B cell (primary cell): ENCODE measurements at places on chromosomes 3 and 15. TPM values are rescaled to one million over a fixed set of nuclear protein-coding genes. Genes with fewer than 3 reads are reported as not detected.
A peak's percentile ranks its signal among the peaks of the same experiment; 100 is the strongest.

DNA sequence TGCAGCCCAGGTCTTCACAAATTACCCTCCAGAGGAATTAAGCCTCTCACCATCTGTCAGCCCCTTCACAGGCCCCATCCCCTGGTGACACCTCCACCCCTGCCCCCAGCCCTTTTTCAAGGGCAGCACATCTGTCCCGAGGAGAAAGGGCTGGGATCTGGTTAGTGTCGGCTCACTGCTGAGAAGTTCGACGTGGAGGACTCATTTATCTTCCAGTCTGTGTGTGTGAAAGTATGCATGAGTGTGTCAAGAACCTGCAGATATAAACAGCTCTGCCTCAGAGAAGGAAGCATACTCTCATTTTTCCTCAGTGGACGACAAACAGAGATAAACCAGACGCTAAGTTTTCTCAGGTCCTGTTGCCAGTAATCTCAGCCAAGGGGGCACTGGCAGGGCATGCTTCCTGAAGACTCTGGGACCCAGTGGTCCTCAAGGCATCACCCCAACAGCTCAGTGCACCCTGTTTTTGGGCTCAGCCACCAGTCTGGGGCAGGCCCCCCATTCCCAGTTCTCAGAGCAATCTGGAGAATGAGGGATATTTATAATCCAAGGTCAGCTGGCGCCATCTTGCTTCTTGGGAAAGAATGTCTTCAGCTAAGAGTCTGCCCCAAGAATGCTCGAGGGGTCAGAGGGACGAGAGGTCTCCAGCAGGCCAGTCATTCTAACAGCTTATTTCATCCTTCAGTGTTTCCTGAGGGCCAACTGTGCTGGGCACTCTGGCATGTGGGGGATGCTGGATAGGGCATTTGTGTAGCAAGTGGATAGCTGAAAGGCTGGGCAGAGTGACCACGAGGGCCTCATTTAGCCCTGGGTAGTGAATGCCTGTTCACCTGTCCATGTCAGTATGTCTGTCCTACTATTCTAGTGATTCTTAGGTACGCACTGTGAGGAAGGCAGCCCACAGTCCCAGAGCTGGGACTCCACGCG lies 73.6 kb downstream of the ADCY5 start:
- no peak for DNase-seq

DNA sequence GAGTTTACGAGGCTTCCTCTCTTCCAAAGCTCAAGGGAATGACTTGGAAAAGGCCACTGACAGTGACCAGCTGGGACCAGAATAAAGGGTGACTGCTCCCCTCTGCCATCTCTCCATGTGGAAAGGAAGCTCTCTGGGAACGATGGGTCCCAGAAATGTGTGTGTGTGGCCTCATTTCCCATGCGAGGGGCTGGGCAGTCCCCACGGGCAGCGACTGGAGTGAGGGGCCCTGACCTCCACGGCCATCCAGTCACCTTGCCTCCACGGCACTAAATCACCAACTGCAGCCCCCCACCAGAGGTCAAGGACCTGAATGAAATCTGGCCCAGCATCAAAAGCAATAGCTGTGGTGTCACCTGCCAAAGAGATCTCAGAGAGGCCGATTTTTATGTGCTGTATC lies 29.6 kb downstream of the RGMA start:
- no peak for DNase-seq

GRCh38 chr3:29478611-29479010 lies 197.7 kb downstream of the RBMS3 start:
- DNase-seq = no peak

DNA sequence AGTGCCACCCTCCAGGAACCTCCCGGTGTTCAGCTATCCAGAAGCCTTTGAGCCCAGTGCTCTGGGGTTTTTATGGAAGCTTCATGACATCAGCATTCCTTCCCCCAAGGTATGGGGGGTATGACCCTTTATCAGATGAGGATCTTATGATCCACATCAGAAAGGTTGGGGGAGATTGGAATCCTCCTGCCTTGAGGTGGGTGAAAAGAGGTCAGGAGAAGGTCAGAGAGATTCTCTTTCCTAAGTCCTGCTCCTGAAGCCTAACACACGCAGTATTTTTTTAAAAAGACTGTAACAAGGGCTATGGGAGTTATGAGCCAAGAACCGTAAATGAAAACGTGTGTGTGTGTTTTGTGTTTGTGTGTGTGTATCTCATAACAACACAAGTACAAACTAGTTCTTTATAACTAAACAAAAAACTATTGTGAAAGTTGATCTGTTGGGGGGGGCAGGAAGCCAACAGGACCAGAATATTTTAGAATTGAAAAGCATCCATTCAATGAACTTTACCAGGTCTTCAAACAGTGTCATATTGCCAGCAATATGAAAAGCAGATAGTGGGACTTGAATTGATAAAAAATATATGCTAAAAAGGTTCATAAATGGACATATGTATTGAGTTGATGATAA lies 13.2 kb downstream of the MKRN3 start:
- no peak for DNase-seq

- no peak for DNase-seq
Observed at GRCh38 chr15:41279535-41280283, 48.6 kb downstream of the CHP1 start.

- no peak for DNase-seq
Observed at GRCh38 chr3:25587094-25587493, 77.6 kb downstream of the TOP2B start.

DNA sequence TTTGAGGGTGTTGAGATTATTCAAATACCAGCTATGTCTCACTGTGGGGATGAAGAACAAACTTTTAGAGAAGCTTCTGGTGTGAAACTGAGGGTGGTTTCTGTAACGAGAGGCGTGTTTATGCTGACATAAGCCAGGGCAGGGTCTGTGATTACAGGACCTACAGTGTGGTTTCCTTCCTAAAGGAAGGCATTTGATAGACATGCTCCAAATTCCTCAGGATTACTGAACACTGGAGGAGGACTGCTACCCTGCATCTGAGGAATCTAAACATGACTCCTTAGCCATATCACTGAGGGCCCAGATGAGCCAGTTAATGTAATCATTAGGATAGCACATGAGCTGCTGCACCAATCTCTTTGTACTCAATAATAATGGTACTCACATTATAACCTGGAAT lies 328.4 kb upstream of the UMPS start:
- DNase-seq = no peak

GRCh38 chr3:29427266-29428103 lies 146.6 kb downstream of the RBMS3 start:
- DNase-seq = no peak

DNA sequence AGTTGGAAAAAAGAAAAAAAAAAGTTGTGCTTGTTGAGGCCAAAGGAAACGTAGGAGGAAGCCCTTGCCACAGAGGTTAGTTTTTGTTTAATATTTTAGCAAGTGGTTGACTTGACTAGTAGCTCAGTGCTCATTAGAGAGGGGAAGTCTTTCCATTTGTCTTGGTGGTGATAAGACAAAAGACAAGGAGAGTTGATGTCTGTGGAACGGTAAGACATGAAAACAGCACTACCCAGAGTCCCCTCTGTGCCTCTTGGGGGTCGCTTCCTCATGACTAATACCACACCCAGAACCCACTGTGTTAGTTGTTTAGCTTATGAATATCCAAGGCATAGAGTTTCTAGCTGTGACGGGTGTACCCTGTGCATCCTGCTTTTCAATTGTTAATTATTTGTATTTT lies 211.4 kb downstream of the ITPR1 start:
- DNase-seq = no peak

DNA sequence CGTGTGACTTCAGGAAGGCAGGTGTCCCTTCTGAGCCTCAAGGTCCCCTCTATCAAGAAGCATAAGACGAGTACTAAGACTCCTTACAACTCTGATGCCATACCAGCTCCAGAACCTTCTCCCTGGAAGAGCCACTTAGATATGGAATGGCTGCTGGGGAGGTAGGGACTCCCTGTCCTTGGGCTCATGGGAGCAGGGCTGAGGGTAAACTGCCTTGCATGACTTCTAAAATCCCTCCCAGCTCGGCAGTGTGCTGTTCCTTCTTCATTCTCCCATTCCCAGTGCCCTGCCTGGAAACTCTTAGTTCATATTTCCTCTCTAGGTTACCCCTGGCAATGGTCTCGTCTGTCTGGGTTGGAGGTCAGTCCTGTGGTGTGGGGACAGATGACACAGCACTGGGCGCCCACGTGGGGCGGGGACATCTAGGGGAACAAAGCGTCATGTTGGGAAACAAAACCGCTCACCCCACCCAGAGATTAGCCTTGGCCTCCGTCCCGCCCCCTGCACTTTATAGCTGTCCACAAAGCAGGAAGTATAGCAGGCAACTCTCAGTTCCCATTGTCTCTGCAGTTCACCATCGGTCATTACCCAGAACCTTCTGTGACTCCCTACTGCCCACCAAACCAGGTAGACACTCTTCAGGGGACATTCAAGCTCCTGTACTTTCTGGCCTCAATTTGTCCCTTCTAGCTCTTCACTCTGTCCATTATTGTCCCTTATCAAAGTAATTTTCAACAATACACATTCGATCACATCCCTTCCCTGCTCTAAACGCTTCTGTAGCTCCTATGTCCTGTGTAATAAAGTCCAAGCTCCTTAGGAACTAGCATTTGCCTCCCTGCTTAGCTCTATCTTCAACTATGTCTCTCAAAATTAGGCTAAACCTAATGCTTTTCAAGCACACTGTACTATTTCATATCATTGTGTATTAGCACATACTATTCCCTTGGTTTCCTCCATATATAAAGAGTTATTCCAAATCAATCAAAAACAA lies 73.8 kb downstream of the IQSEC1 start:
- peak; percentile 75 for DNase-seq

GRCh38 chr15:93088200-93088980 lies 621 bp downstream of the RGMA start:
- peak; percentile 27 for DNase-seq

DNA sequence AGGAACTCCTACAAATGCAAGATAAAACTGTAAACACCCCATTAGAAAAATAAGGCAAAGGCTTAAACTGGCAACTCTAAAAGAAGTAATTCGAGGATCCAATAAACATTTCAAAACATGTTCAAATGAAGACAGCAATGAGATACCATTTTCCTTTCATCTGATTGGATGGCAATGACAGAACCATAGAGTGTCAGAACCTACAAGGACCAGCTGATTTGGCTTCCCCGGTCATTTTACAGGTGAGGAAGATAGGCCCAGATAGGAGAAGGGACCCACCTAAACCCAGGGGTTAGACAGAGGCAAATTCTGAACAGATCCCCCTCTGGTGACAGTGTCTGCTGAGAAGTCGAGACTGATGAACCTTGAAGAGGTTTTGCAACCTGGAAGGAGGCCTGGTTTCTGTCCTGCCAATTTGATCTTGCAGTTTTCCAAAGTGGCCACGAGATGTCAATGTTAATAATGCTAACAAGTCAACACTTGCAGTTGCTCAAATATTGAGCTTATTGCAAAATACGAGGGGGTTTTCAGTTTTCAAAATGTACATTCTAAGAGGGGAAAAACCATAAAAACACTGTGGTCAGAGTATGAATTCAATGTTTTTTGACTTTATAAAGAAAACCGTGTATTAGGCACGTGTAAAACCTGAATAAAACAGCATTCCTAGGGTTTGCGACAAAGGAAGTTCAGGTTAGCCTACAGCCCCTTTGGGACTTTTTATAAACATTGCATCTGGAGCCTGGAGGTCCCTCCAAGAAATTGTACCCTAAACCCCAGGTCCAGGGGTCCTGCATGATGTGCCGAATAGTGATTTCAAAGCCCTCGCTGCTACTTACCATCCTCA lies 21.5 kb downstream of the CFAP161 start:
- DNase-seq = peak; percentile 43

GRCh38 chr15:39854161-39854560 lies 65.9 kb downstream of the GPR176 start:
- no peak for DNase-seq

GRCh38 chr3:27960133-27960532 lies 238.0 kb upstream of the EOMES start:
- DNase-seq = no peak

- no peak for DNase-seq
Observed at GRCh38 chr3:62249855-62250543, 123.4 kb downstream of the FEZF2 start.

GRCh38 chr3:47324278-47324865 lies 41.6 kb downstream of the KLHL18 start:
- DNase-seq = peak; percentile 67

DNA sequence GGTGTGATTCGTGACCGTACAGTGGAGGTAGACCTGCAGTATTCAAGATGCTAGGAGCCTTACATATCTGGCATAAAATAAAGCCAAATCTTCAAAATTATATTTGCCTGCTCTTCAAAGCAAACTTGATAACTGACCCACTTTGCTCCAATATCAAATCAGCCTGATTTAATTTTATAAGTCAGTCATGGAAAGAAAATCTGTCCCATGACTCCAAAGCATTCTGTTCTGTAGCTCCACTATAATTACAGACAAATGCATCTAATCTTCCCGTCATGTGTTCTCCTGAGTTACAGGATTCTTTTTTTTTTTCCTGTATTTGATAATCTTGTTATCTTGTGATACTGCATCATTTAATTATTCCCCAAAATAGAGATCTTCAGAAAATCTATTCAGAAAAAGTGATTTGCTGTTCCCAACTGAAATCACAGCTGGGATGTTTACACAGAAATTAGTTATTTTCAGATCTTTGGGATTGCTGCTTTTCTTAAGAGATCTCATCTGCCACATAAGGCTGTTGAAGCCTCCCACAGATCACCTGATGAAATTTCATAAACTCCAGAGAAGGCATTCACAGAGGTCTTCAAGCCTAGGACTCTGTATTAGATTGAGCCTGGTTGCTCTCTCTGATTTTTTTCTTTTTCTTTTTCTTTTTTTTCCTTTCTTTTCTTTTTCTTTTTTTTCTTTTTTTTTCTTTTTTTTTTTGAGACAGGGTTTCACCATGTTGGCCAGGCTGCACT lies 27.2 kb downstream of the TIMP4 start:
- DNase-seq = no peak

GRCh38 chr15:48538941-48539340 lies 106.6 kb downstream of the FBN1 start:
- DNase-seq = no peak

- DNase-seq = no peak
Observed at GRCh38 chr3:146536681-146537080, 7.7 kb downstream of the PLSCR1 start.

Gene GOLGA6D
- not detected in 2 replicates for total RNA-seq

Gene DZIP1L
- total RNA-seq = not detected in 2 replicates

Gene ACP3
- 0.39 and 0.64 TPM in 2 replicates for total RNA-seq

Gene CCDC33
- not detected in 2 replicates for total RNA-seq

Gene TMIE
- total RNA-seq = not detected in 2 replicates

Gene ZPLD1
- not detected in 2 replicates for total RNA-seq

Gene SCG5
- not detected in 2 replicates for total RNA-seq

Gene FETUB
- not detected in 2 replicates for total RNA-seq

Gene GOLIM4
- total RNA-seq = 9.3 and 10.5 TPM in 2 replicates

Gene SLC28A2
- not detected in 2 replicates for total RNA-seq

Gene CRYGS
- 10.3 and 10.9 TPM in 2 replicates for total RNA-seq

Gene ZBTB11
- total RNA-seq = 40.7 and 42.6 TPM in 2 replicates

Gene ANP32A
- total RNA-seq = 153 and 163 TPM in 2 replicates
